ENCODE measurements at places on chromosomes 2 and 18.
A peak's percentile ranks its signal among the peaks of the same experiment; 100 is the strongest.

- no peak for DNase-seq
These were observed 208.3 kb upstream of the FANCL start for GRCh38 chr2:58449286-58450010.

GRCh38 chr2:239234191-239235175, 166.3 kb downstream of the HDAC4 start:
- no peak for DNase-seq

DNA sequence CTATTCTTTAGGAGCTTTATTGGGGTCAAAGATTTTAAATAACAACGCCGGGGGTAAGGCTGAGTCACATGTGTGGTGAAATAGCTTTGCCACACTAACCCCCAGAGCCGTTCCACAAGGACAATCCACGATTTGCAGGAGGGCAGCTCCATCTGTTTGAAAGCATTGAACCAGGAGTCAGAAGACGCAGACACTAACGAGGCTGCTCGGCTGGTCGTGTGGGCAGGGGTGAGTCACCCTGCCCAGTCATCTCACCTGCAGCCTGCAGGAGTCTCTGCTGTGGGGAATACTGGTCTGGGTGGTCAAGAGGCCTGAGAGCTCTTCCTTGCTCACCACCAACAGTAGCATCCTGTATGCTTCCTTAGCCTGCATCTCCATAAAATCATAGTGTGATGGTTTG, 149.2 kb upstream of the NCK2 start:
- DNase-seq, result no peak

DNA sequence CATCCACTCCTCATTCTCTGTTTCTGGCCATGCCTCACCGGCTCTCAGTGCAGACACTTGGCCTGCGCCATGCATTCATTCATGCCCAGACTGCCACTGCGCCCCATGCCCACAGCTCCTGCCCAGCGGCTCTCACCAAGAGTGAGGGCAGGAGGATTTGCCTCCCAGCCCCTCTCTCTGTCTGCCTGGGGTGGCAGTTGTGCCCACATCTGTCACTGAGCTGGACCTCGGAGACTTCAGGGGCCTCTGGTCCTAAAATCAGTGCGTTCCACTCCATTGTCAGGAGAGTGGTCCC, 75.1 kb downstream of the CIB4 start:
- DNase-seq, result no peak

GRCh38 chr2:47905386-47906156, 727 bp downstream of the FBXO11 start:
- DNase-seq, result no peak

DNA sequence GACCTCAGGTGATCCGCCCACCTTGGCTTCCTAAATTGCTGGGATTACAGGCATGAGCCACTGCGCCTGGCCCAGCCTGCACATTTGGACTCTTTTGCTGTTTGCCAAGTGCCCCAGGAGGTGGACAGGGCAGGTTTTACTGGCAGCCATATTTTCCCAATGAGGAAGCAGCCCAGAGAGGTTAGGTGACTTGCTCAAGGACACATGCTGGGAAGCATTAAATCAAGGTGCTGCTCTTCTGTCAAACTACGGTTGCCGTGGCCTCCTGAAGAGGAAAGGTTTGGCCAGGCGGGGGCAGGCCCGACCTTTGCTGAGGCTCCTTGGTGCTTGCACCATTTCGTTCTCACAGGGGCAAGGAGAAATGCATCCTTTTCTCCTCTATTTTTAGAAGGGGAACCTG, 44.0 kb downstream of the DNMT3A start:
- DNase-seq, result no peak

DNA sequence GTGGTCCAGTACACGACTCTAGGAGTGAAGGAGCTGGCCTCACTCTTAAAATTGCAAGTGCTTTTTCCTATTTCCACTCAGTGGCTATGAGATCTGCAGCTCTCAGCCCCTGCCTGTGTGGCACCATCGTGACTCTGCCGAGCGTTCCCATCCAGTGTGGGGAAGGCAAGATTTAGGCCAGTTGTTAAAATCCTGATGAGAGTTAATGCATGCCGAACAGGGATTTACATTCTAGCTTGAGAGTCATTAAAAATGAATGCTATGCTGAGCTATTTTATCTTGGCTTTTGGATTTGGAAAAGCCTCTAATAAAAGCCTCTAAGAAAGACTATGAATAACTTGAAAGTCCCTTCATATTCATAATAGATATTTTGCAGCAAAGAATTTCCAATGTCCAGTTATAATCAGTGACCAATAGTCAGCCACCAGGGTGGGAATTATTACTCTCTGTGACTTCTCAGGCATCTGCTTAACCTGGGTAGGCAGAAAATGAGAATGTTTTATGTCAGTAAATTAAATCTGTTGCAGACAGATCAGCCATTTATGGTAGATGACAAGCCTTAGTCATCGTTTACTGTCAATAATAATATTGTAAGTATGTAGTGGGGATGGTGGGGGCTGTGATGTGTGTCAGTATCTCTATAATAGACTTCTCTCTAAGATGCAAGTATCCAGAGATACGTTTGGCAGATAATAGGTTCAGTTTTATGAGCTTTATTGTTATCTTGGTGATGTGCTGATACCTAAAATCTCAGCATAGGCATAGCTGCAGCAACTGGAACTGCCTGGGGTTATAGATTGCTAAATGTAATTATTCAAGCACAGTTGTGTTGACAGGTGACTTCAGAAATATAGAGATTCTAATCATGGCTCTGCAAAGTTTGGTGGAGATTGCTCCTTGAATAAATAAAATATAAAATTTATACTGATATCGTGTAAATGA, 207.8 kb downstream of the SOCS6 start:
- DNase-seq, result no peak

DNA sequence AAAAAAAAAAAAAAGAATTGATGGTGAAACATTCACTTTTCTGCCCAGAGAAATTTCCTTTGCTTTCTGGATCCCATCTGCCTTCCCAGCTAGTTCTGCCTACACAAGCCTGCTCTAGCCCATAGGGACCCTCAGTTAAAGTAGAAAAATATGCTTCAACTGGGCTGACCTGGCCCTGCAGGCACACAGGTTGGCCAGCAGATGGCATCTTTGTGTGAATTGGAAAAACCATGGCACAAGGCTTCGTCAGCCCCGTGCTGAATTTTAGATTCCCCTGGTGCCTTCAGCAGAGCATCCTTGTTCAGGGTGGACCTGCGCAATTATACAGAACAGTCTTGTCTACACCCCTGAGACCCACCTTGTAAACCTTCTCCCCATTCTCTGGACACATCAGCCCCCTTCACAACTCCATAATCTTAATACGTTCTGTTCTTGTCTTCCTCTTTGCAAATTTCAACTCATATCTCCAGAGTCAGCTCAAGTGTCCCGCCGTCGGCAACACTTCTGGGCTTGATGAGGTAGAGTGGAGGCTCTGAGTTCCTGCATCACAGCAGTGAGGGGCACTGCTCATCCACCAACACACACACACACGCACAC, 114.5 kb downstream of the INSIG2 start:
- DNase-seq, result no peak

DNA sequence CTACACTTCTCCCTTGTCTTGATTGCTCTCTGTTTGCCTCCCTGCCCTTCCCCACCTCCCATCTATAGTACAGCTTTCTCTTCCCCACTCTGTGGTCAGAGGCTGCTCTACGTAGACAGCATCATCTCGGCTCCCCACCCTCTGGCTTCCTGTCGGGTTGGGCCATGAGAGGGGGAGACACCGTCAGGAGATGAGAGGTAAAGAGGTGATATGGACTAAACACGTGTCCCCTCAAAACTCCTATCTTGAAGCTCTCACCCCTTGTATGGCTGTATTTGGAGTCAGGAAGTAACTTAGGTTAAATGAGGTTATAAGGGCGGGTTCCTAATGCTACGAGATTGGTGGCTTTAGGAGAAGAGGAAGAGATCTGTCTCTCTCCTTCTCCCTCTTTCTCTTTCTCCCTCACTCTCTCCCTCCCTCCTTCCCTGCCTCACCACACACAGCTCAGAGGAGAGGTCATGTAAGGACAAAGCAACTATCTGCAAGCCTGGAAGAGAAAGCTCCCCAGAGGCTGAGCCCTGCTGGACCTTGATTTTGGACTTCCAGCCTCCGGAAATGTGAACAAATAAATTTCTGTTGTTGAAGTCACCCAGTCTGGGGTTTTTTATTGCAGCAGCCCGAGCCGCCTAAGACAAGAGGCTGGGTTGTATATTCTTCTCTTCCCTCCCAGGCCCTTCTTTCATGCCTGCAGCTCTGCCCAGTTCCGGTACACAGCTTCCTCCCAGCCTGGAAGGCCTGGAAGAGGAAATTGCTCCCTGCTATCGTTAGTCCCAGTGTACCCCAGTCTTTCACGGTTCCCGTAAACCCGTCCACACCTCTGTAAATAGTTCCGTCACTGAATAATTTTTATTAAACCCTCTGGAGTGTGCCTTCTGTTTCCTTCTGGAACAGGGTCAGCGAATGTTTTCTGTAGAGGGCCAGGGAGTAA, 138.0 kb downstream of the AKAIN1 start:
- DNase-seq, result no peak

DNA sequence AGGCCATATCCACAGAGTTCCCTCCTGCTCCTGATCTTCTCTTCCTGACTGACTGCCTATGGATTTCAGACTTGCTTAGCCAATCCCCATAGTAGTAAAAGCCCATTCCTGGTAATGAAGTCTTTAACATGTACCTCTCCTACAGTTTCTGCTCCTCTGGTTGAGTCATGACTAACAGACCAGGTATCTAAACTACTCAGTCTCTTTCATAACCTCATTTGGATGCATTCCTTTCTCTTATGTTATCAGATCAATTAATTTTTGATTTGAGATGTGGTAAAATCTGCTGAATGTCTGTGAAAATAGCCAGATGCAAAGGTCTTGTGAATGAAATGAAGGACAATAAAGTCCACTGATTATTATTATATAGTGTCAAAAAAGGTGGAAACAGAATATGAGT, 198.0 kb downstream of the NBAS start:
- DNase-seq, result peak; percentile 47

GRCh38 chr18:22439447-22439846, 21.7 kb upstream of the CTAGE1 start:
- peak; percentile 26 for DNase-seq

- no peak for DNase-seq
These were observed 31.4 kb downstream of the SH3BP4 start for GRCh38 chr2:234983011-234983726.

DNA sequence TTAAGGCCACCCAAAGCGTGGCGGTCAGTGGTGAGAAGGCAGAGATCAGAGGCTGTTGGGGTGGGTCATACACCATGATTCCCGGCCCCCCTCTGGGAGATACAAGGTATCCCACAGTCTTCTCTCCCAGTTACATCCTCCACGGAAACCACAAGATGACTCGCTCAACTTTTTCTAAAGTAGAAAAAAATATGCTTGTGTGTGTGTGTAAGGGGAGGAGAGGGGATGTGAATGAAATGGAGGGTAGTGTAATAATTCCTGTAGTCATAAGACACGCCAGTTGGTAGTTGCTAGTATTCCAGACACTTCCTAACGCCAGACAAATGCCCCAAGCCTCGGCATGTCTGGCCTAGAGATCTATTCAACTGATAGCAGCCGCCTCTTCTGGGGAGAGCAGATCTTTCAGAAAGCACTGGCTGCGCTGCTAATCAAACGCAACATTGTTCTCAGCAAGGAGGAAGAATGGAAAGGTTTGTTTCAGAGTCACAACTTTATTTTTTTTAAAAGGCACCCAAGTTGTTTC, 143.5 kb downstream of the TGIF1 start:
- DNase-seq, result peak; percentile 77

GRCh38 chr18:10040287-10041011, 126.6 kb downstream of the VAPA start:
- no peak for DNase-seq

DNA sequence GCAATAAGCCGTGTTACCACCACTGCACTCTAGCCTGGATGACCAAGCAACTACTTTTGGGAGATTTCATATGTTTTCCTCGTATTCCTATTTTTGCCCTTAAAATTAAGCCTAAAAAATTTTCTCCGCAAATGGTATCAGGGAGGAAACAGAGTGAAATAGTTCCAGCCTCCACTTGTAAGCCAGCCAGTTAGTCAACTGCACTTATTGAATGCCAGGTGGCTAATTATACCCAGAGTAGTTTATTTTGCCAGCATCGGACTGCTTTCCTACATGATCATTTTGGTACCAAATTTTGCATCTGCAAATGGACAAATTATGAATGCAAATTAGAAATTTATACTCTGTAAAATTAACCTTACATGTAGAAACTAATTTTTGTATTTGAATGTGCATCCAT, 90.2 kb upstream of the ARHGAP28 start:
- DNase-seq, result no peak

DNA sequence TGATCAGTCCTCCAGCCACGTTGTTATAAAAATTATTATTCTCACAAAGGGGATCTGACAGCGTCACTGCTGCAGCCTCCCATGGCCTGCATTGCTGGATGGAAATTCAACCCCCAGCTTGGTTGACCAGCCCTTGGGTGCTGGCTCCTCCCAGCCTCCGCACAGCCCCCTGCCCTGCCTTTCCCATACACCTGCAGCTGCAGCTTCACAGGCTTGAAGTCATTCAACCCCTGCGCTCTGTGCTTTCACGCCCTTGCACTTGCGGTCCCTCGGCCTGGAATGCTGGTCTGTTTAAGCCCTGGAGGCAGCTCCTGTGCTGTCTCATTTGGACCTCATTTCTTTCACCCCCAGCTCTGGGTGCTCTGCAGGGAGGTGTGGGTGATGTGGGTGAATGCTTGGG, 860 bp upstream of the CD8A start:
- DNase-seq, result no peak

DNA sequence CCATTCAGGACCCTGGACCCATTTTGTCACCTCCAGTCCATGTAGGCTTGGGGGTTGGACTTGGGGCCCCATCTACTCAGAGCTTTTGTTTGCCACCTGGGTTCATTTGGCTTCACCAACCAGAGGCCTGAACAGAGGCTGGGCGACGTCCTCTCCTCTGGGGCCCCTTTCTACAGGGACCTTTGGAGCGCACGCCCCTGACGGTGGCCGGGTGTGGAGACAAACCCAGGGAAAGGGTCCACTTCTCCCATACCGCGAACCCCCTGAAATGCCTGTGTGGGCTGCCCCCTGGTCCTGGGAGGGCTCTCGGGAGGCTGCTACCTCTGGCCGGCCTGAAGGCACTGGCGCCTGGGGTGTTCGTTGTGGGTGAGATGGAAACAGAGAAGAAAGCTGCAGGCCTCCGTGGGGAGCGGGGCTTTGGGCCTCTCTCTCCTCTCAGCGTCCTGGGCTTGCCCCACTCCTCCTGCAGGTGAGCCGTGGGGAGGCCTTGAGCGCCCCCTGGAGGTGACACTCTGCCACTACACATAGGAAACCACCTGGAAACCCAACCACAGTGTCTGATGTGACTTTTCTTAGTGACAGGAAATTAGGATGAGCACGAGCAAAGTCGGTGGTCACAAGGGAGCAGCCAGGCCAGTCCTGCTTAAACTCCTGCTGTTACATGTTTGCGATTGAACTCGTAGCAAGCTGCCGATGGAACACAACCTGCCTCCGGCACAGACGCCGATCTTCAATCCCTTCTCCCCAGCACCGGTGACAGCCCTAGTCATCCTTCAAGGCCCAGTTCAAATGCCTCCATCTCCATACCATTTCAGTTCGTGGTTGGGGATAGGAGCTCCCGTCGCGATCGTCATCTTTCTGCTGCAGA, 12.0 kb upstream of the NTSR2 start:
- DNase-seq, result no peak

GRCh38 chr18:45034179-45034578, 353.5 kb downstream of the SETBP1 start:
- DNase-seq, result no peak

Measured in non-pigmented ciliary epithelial cell (primary cell).